Sigmoid colon (tissue), 7 donors: ENCODE measurements at places on chromosomes 16 and 17.

DNA sequence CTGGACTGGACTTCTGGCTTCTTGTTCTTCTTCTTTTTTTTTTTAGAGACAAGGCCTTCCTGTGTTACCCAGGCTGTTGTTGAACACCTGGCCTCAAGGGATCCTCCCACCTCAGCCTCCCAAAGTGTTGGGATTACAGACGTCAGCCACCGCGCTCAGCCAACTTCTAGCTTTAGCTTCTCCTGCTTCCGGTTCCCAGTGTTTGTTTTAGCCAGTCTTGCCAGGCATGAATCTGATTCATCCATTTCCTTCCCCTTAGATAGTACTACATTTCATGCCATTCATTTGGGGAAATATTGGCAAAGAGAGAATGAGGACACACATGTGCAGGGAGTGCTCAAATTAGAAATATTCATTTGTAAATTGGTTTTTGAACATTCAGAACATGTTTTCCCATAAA lies 12.1 kb upstream of the NDUFAB1 start:
- DNase-seq, result no peak

GRCh38 chr16:3431779-3432219 lies 11.5 kb downstream of the ZNF597 start:
- DNase-seq, result peak; percentile 73

DNA sequence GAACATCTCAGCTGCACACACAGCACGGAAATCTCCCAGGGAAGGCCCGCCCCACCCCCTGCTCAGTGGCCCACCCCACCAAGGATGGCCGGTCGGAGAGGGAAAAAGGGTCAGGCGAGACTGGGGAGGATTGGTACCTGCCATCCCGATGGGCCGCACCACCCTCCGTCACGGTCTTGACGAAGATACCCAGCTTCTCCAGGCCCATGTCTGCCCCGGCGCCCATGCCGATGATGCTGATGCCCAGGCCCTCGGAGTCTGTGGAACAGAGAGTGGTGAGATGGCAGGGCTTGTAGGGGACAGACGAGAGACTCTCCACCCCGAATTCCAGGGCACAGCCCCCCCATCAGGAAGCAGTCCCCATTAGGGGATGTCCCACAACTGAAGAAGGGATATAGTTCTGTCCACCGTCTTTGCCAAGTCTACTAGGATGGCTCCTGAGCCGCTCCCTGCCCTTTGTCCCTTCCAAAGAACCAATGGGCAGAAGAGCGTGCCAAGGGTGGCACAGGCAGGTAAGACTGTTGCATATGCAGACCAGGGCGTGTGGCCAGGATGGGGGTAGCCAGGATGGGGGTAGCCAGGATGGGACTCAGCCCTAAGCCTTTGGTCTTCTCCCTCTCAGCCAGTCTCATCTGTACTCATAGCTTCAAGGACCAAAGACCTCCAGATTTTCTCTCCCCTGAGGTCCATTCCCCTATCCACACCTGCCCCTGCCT lies 6.9 kb downstream of the PPP1R9B start:
- DNase-seq, result no peak

- no peak for DNase-seq
Observed at GRCh38 chr16:51175081-51175480, 24.0 kb upstream of the SALL1 start.

- no peak for DNase-seq
Observed at GRCh38 chr17:74923538-74924249, 379 bp upstream of the OTOP2 start.

DNA sequence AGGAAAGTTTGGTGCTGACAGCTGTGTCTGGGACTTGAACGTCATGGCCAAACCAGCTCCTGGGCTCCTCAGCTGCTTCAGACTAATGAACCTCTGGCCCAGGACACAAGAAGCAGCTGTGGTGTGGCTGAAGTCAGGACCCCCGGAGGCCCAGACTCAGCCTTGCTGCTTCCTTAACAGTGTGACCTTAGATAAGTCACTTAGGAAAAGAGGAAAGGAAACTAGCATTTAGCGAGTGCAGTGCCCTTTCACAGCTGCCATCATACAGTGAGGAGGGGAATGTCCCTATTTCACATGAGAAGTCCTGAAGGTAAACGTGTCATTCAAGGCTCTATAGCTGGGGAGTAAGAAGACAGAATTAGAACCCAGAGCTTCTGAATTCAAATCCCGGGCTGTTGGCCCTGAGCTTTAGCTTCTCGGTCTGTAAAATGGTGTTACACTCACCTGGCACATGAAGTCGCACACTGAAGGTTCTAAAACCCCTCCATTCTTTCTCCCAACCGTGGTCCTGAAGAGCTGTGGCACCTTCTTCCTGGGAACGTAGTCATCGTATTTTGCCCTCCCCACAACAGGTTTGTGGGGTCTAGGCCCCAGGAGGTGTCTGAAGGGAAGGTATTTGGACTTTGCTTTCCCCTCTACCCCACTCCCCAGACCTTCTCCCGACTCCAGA lies 910 bp upstream of the RAMP2 start:
- no peak for DNase-seq

- DNase-seq, result no peak
Observed at GRCh38 chr17:33099252-33099651, 107.6 kb downstream of the SPACA3 start.

- no peak for DNase-seq
Observed at GRCh38 chr16:50440991-50441390, 72.2 kb upstream of the BRD7 start.

DNA sequence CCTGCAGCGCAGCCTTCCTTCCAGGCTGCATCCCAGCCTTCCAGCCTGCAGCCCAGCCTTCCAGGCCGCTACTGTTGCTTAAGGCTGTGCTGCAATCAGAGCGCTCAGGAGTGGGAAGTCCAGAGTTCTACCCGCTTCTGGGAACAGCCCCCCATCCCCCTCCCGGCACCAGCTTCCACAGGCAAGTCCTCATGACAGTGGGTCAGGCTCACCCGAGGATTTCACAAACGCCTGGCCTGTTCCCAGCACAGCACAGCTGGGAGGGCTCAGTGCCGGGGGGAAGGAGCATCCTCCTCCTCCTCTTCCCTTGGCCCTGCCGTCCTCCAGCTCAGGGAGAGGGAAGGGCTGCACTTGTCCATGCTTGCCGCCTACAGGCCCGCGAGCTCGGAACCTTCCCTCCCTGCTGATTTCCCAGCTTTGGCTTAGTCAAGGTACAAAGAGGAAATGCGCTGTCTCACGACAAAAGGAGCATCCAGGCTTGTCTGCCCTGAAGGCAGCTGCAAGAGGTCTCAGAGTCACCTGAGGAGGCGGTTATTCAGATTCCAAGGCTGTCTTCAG lies 8.3 kb downstream of the SOCS3 start:
- DNase-seq, result peak; percentile 100

DNA sequence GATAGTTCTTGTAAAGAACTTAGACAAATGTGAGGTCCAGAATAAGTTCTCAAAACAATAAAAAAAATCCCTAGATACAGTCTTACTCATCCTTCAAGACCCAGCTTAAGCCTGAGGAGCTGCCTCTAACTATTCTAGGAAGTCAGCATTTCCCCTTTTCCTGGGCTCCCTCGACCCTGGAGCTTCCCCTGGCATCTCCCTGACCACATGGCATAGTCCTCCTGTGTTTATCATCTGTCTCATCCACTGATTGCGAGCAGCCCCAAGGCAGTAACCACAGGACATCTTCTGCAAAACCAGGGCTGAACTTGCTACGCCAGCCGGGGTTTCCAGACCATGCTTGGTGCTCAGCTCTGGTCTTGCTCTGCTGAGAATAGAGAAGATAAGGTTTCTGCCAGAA lies 36.7 kb upstream of the NLRP1 start:
- no peak for DNase-seq

DNA sequence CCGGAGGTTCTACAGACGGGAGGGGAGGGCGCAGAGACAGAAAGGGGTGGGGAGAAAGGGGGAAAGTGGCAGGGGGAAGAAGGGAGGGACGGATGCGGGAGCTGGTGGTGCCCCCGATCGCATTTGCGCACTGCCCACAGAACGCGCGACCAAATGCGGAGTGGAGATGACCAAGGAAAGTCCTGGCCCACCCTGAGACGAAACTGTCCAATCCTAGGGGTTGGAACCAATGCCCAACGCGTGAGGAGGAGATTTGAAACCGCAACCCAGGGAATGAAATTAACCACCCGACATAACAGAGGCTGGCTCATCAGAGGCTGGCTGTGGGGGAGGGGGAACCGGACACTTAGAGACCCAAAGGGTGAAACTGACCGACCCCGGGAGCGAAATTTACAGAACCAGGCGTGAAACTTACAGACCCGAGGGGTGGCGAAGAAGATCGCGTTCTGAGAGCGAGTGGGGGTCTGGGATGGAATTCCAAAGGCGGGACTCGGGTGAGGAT lies 1.4 kb downstream of the HES7 start:
- DNase-seq, result no peak

DNA sequence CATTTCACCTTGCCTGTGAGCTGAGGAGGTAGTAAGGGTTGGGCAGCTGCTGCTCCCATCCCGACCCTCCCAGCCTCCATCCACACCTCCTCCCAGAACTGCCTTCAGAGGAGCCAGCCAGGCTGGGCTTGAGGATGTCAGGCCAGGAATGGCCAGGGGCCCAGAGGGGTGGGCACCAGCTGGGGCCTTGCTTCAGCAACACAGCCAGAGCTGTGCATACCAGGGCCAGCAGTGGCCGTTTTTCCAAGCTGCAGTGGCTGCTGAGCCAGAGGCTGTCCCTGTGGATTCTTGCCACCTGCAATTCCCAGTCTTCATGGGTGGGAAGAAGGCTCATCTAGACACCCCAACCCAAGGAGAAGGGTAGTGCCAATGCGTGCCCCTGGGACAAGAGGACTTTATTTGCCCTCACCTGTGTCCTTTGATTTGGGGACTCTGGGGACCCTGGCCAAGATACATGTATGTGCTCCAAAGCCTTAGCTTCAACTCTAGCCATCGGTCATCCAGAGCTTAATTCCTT lies 153.4 kb upstream of the SDK2 start:
- DNase-seq, result no peak

GRCh38 chr17:28712032-28712704 lies 480 bp upstream of the PROCA1 start:
- DNase-seq, result no peak

DNA sequence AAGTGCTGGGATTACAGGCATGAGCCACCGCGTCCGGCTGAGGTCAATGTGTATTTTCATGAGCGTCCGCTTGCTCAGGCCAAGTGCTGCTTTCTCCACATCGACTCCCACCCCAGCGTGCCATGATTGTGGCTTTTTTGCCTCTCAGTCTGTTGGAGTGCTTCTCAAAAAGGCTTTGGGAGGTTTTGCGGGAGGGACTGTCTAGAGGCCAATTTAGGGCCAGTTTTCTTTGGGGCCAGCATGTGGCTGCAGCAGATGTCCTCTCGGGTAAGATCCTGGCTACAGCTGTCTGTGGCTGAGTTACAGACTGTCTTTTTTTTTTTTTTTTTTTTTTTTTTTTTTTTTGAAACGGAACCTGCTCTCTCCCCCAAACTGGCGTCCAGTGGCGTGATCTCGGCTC lies 6.5 kb downstream of the C16orf90 start:
- DNase-seq, result no peak

DNA sequence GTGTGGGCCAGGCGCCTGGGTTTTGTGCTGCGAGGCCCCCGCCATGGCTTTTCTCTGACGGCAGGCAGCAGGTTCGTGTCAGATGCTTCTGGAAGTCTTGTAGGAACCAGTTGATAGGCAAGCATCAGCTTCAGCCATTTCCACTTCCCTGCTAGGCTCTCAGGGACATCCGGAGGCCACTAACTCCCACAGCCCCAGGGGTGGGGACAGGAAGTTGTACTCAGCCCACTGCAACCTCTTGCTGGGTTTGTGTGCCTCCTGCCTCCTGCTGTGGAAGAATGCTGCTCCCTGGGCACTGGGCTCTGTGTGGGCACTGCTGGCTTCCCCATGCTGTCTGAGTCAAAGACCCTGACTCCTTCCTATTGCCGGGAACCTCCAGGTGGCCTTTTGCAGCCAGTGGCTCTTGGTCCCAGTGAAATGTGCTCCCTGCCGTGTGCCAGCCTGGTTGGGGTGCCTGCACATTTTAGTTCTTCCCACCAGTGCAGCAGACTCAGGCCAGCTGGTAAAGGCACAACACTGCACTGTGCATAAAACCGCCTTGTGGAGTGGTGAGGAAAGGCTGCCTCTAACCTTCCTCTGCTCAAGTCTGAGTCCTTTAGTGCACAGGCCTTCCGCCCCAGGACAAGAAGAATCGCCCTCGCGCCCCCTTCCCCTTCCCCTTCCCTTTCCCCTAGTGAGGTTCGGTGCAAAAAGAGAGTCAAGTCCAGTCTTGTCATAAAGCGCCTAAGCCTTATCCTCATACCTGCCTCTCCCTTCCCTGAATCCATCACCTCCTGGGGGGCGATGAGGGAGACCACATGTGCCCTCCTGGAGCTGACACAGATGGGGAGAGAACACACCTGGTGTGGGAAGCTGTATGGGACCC lies 16.6 kb downstream of the LDHD start:
- no peak for DNase-seq

- DNase-seq, result no peak
Observed at GRCh38 chr16:5438591-5438990, 341.0 kb upstream of the EEF2KMT start.

GRCh38 chr17:1553354-1554266 lies 9.0 kb downstream of the PITPNA start:
- DNase-seq, result no peak

DNA sequence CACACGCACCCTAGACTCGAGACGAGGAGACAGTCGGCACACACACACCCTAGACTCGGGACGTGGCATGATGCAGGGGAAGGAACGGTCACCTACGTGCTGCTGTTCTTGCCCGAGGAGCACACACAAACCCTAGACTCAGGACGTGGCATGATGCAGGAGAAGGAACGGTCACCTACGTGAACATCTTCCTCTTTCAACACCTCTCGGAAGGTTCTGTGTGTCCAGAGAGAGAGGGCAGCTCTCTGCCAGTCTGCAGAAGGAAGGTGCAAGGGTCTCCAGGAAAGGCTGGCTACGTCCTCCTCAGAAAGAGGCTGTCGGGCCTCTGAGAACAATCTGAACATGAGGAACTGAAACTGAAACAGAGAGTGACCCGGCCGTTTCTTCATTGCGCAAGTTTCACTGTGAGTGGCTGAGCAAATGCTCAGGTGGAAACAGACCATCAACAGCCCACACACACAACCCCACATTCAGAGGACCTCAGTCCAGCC lies 43.4 kb downstream of the ZNF276 start:
- no peak for DNase-seq

- no peak for DNase-seq
Observed at GRCh38 chr16:10121897-10122425, 60.3 kb downstream of the GRIN2A start.

- DNase-seq, result no peak
Observed at GRCh38 chr17:35892091-35893035, 12.2 kb upstream of the CCL5 start.

GRCh38 chr17:31538080-31538762 lies 146.7 kb downstream of the RAB11FIP4 start:
- DNase-seq, result no peak

GRCh38 chr16:73154063-73154870 lies 106.3 kb upstream of the ZFHX3 start:
- peak; percentile 73 for DNase-seq

GRCh38 chr17:82729479-82730260 lies 5.7 kb upstream of the FN3K start:
- no peak for DNase-seq
